ENCODE measurements at places on chromosomes 7 and 10. TPM values are rescaled to one million over a fixed set of nuclear protein-coding genes. Genes with fewer than 3 reads are reported as not detected.

The OR13A1 gene
- total RNA-seq = not detected

The CTTNBP2 gene
- total RNA-seq = 19.7 TPM

The ZDHHC6 gene
- 37.2 TPM for total RNA-seq

The HOXA5 gene
- not detected for total RNA-seq

The MKX gene
- 13.1 TPM for total RNA-seq

The PIK3CG gene
- total RNA-seq = 3.4 TPM

The COL17A1 gene
- total RNA-seq = 17.3 TPM

The NDUFB2 gene
- total RNA-seq = 252 TPM

The LIPM gene
- not detected for total RNA-seq

The CRTAC1 gene
- 19.3 TPM for total RNA-seq

The AKR1C2 gene
- total RNA-seq = 10.4 TPM

The TAS2R38 gene
- total RNA-seq = not detected

The CADPS2 gene
- total RNA-seq = 29.2 TPM

The ANKRD22 gene
- 0.44 TPM for total RNA-seq

The OR9A2 gene
- total RNA-seq = not detected

The OGDHL gene
- total RNA-seq = 15.8 TPM

The C10orf53 gene
- total RNA-seq = not detected

The HHEX gene
- 2.9 TPM for total RNA-seq

The PLXDC2 gene
- 65.8 TPM for total RNA-seq

Measured in camera-type eye (tissue), 1 donor.